Activated T-helper 1 cell treated with Interleukin-2 at 50 U/mL for 16 hours (primary cell): ENCODE measurements at places on chromosomes 13 and 19.

DNA sequence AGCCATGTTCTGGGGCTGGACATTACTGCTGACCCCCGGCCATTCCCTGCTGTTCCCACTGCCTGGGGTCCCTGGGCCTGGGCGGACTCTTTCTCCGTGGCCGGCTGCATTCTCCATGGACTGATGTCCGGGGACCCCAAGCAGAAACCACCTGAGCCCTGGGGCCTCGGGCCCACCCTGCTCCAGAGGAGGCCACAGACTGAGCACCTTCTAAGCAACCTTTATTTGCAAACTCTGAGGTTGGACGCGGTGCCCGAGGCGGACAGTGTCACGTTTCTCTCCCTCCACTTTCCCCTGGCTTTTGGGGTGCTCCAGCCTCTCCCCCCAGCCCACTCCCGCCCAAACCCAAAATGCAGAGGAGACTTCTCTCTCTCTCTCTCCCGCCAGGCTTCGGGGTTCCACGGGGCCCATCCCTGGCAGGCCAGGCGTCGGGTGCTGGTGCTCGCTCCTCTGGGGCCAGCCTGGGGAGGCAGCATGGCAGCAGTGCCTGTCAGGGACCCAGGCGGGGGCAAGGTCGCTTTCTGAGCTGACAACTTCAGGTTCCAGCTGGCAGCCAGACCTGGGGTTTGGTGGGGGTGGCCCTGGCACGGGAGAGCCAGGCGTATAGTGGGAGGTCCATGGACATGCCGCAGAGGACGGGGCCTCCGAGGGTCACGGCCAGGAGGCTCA, 2.3 kb upstream of the C19orf25 start:
- DNase-seq: no peak

DNA sequence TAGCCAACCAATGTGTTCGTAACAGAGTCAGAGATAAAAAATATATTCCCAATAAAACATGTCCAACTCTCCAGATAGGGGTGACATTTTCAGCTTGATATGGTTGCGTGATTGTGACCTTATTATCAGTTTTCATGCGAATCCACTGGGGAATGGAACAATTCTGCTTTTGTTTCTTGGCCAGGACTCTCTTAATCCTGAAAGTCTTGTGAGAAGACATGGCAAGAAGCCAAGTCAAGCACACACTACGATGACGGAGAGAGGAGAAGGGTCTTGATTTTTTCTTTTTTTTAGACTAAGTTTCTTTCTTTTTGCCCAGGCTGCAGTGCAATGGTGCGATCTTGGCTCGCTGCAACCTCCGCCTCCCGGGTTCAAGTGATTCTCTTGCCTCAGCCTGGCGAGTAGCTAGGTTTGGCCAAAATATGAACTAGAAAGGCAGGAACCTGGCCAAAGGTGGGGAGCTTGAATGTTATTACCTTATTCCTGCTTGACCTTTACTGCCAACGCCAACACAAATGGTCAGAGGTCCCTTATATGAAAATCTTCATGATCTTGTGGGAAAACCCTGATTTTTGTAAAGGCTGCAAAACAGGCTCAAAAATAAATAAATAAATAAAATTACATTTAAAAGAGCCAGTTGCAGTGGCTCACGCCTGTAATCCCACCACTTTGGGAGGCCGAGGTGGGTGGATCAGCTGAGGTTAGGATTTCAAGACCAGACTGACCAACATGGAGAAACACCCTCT, 14.5 kb downstream of the ZNF816 start:
- DNase-seq: no peak

DNA sequence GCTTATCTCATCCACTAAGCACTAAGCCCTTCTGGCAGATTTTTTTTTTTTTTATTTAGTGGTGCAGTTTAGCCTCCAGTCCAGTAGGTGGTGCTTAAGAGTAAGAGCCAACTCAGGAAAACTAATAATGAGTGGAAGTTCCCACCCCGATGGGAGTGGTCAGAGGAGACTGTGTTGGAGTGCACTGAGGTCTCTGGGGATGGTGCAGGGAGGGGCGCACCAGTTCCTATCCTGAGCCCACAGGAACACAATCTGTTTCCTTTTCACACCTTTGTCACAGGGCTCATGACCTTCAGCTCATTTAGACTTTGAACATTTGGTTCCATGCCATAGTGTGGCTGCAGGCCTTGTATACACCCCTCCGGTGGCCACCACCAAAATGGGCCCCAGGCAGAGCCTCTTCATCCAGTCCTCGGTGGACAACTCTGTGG, 367.4 kb downstream of the SPRY2 start:
- DNase-seq: no peak

GRCh38 chr13:40403509-40404241, 262.8 kb downstream of the FOXO1 start:
- no peak for DNase-seq

DNA sequence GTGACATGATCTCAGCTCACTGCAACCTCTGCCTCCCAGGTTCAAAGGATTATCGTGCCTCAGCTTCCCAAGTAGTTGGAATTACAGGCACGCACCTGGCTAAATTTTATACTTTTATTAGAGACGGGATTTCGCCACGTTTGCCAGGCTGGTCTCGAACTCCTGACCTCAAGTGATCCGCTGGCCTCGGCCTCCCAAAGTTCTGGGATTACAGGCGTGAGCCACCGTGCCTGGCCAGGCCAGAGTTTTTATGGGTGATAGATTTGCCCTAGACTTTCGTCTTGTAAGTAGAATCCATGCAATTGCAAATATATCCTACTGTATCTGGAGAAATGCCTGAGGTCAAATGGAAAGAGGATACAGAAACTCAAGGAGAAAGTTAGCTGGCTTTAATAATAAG, 819.9 kb upstream of the SLITRK1 start:
- DNase-seq: no peak

GRCh38 chr13:45787346-45787745, 64.2 kb downstream of the SIAH3 start:
- DNase-seq: no peak

- DNase-seq: no peak
These were observed 5.4 kb downstream of the ZC3H4 start for GRCh38 chr19:47107953-47108746.

DNA sequence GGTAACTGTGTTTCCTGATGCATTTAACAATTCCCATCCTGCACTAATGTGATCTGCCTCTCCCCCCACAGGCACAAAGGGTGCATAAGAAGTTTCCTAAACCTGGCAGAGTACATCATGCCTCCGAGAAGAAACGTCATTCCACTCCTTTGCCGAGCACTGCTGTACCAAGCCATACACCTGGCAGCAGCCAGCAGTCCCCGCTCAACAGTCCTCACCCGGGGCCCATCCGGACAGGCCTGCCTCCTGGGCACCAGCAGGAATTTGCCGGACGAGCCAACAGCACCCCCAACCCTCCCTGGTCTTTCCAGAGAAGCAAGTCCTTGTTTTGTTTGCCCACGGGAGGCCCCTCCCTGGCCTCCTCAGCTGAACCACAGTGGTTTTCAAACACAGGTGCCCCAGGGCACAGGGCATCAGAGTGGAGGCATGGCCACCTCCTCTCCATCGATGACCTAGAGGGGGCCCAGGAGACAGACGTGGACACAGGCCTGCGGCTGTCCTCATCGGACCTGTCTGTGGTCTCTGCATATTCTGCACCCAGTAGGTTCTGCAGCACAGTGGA, 58.3 kb downstream of the FAM124A start:
- no peak for DNase-seq

GRCh38 chr13:45681113-45681512, 21.0 kb upstream of the CBY2 start:
- DNase-seq: no peak

- peak; percentile 78 for DNase-seq
These were observed at the start of gene PLIN3 for GRCh38 chr19:4867534-4868285. PLIN3 (minus strand) TSS chr19:4867667; CDS start chr19:4861394, 6,273 bp downstream.

GRCh38 chr19:58551123-58551497, 3.8 kb downstream of the CHMP2A start:
- no peak for DNase-seq

DNA sequence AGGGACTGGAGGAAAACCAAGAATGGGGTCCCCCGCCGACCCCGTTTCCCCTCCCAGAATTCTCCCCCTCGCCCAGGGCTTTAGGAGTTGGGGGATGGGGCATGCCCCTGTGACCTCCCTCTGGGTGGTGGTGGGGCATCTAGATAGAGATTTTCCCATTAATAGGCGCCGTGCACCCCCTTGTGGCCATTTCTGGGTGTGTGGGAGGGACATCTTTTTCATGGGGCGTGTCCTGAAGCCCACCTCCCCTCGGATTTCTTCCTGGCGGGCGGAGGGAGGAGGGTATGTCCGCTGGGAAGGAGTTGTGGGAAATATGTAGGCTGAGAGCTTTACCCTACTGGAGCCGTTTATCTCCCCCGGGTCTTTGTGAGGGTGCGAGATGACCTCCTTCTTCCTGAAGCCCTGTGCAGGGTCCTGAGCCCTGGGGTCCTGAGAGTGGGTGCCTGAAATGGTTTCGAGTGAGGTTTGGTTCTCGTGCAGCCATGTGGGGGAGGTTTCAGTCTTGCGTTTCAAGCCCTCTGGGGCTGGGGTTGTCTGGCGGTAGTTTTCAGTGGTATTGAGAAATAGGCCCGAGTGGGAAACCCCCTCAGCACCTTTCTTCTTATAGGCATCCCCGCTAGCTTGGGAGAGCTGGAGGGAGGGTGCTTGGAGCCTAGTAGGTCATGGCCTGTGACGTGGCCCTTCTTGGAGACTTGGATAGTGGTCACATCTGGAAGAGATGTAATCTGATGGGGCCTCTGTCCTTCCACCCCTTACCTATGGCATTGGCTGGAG, 1.0 kb downstream of the PRMT1 start:
- DNase-seq: peak; percentile 66
